ENCODE measurements at places on chromosomes 6 and 20. TPM values are rescaled to one million over a fixed set of nuclear protein-coding genes. Genes with fewer than 3 reads are reported as not detected.
A peak's percentile ranks its signal among the peaks of the same experiment; 100 is the strongest.

The FAM110A gene
- 14.9 TPM for total RNA-seq

The CD109 gene
- total RNA-seq, result 3.6 TPM

The ZGPAT gene
- 48.4 TPM for total RNA-seq

The SAMD3 gene
- total RNA-seq, result not detected

- peak; percentile 49 for DNase-seq
Observed at GRCh38 chr6:169654598-169655391, 47.0 kb downstream of the WDR27 start.

GRCh38 chr20:63295422-63295821 is 2.4 kb downstream of the COL20A1 start:
- DNase-seq, result no peak

- DNase-seq, result peak; percentile 30
Observed at GRCh38 chr6:143279385-143279784, 171.1 kb downstream of the ADAT2 start.

DNA sequence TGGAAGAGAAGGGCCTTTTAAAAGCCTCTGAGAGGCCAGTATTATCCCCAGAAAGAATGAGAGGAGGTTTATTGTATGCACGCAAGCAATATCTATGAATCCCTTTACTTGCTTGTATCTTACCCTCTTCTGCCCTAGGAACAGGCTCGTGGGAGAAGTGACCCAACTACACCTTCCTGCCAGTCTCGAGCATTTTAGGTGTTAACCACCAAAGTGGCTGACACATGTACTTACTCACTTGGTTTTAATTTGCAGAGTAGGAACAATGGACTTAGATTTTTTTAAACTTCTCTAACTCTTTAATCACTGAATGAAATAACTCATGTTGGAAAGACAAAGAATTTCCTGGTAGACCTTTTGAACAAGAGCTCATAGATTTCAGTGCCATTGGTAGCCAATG is 296.9 kb downstream of the PLCB1 start:
- DNase-seq, result no peak

GRCh38 chr20:22512911-22513489 is 71.4 kb downstream of the FOXA2 start:
- no peak for DNase-seq

DNA sequence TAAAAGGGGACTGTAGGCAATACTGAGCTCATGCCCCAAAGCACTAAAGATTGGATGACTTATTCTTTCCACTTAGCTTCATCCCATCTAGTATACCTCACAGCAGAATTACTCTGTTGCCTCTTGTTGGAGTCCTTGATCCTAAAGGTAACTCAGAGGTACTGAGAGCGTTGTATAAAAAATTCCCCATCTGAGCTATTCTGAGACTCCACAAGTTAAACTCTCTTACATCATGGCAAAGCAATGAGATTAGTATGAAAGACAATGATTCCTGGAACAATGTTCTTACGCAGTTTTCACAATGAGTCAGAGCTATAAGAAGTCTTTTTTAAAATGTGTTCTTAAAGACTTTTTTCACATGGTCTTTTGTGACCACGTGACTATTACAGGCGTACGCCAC is 370.1 kb downstream of the ADGRB3 start:
- DNase-seq, result no peak

DNA sequence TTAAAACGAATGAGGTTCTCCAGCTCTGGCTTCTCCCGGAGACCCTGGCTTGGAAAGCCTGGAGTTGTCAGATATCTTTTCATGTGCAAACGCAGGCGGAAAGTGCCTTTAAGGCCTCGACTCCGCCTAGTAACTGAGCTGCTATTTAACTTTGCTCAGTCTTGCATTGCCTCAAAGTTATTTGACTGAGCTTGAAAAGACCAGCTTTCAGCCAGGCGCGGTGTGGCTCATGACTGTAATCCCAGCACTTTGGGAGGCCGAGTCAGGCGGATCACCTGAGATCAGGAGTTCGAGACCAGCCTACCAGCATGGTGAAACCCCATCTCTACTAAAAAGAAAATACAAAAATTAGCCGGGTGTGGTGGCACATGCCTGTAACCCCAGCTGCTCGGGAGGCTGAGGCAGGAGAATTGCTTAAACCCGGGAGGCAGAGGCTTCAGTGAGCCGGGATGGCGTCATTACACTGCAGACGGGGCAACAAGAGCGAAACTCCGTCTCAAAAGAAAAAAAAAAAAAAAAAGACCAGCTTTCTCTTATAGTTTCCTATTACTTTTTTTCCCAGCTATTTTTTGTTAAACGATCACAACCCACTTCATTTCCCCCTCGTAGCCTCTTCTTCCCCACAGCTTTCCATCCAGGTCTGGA is 1.9 kb downstream of the GCNT2 start:
- no peak for DNase-seq

DNA sequence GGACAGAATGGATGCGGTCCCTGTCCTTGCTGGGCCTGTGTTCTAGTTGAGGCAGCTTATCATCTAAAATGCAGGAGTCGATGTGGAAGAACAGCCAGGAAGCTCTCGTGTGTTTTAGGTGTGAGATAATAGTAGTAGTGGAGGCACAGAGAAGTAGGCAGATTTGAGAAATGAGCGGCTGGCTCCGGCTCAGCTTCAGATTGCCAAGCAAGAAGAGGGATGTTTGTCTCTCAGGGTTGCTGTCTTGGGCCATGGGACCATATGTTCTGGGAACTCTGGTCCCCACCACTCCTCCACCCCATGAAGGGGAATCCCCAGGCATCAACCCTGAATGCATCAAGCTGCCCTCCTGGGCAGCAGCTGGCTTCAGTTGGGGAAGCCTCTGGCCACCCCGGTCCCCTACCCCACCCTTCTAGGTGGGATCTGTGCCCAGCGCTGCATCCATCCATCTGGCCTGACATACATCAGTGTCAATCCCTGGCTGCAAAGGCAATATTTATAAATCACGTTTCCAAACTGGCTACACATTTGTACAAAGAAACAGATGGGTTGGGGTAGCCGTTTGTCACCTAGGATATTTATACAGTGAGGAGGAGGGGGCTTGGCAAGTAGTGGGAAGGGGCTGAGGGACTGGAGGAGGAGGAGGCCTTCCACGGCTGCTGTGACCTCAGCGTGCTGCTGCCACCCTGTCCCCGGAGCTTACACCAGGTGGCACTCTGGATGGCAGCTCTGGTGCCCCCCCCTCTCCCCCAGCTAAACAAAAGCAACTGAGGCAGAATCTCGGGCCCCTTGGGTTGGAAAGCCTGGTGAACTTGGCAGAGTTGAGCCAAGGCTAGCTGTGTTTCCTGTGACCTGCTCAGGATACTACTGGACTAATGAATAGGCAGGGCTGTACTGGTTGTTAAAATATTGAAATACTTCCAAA is 64.4 kb downstream of the CD40 start:
- DNase-seq, result no peak

DNA sequence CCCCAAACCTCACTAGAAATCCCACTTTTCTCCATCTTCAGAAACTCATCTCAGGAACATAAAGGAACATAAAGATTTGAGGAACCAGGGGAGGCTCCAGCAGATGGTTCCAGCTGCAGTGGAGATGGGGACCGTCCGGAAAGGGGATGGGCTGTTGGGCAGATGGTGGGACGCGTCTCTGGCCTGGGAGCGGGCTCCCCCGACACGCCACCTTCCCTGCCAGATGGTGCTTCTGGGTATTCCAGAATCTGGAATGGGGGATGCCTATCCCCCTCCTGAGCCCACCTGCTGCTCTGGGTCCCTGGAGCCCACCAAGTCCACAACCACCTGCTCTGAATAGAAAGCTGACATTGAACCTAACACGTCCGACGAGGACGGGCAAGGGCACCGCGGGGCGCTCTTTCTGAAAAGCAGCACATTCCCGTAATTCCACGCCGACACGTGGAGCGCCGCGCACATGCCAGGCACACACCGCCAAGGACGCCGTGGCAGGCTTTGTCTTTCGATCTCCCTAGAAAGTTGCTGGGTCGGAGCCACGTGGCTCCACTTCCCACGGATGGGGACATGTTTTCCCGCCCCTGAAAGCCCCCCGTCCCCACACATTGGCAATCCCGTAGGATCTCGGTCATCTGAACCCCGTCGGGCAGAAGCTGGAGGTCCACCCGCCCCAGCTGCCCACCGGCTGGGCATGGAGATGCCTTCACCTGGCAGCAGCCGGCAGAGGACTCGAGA is 27.3 kb downstream of the SLC2A4RG start:
- DNase-seq, result no peak

DNA sequence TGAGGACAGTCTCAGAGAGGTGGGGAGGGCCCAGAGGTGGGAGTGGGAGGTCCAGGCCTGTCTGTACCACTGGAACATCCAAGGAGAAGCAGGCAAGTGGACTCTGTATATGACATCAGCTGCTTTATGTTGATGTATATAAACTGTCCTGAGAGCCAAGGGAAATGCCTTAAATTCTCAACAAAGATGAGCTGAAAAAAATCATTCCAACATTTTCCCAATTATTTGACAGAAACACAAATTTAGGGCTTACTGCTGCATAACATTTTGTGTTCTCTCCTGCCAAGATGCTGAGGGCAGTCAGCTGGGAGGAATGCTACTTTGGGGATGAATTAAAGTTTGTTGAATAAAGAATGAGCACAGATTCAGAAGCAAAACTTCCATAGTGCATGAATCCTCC is 52.8 kb downstream of the FOXC1 start:
- DNase-seq, result no peak

- DNase-seq, result no peak
Observed at GRCh38 chr6:1554141-1554475, 55.6 kb upstream of the FOXC1 start.

DNA sequence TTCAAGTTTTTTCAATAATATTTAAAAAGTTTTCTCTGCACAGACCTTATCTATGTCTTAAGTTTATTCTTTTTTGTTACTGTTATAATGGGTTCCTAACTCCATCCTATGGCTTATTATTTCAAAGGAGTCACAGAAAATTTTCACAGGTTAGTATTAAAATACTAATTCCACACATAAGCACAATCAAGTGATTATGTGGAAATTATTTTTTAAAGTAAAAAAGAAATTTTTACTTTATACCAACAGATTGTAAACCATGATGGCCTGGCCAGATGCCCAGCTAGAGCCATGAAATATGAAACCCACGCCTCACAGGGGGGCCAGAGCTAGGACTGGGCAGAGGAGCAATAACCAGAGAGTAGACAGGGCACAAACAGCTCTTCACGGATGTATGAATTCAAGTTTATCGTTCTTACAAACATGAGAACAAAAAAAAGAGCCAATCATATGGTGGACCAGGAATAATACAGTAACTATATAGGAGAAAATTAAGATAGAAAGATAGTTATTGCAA is 34.0 kb downstream of the NUDT3 start:
- DNase-seq, result peak; percentile 29

DNA sequence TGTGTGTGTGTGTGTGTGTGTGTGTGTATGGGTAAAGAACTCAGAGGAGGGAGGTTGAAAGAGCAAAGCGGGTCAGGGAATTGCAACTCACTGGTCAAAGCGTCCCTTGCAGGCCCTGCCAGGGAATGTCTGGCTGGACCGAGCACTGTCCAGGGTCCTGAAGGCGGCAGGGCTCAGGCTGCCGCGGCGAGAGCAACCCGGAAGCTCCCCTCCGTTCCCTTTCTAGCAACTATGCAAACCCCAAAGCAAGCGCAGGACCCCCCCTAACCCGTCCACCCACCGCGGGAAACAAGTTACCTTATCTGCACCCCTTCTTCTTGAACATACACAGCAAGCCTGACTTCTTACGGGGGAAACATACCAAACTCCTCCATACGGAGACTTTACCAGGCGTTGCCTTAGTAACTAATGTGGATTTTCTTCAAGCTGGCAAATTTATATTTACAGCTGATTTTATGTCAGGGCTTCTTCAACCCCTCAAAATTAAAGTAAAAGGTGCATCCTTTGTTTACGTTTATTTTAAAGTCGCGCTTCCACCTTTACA is 538 bp upstream of the GRM1 start:
- DNase-seq, result peak; percentile 9

GRCh38 chr6:5809450-5809849 is 197.3 kb downstream of the NRN1 start:
- no peak for DNase-seq

DNA sequence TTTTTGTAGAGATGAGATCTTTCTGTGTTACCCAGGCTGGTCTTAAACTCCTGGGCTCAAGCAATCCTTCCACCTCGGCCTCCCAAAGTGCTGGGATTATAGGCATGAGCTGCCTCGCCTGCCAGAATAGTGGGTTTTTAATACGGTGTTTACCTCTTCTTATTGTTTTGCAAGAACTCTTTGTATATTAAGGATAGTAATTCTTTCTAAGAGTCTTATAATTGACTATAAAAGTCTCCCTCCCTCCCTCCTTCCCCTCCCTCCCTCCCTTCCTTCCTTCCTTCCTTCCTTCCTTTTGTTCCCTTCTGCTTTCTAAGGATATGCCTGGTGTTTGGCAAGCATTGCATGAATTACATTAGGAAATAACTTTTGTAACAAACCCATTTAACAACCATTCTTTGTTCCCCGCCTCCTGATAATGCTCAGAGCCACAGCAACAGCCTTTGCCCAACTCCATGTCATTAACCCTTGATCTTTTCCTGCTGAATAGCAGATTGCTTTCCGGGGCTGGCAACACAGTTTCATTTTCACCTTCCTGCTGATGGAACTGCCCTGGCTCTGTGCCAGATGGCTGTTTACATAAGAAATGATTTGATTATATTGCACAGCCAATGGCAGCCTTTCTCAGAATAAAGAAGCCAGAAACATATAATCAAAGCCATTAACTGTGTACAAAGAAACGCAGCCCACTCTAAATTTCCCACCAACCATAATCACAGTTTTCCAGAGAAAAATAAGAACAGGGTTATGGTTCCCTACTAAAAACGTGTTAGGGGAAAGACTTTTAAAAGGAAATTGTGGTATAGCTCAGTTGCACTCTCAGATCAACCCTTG is 143.7 kb upstream of the PTPN1 start:
- peak; percentile 93 for DNase-seq
